GM13976 (cell line): ENCODE measurements at places on chromosomes 5 and 9.

DNA sequence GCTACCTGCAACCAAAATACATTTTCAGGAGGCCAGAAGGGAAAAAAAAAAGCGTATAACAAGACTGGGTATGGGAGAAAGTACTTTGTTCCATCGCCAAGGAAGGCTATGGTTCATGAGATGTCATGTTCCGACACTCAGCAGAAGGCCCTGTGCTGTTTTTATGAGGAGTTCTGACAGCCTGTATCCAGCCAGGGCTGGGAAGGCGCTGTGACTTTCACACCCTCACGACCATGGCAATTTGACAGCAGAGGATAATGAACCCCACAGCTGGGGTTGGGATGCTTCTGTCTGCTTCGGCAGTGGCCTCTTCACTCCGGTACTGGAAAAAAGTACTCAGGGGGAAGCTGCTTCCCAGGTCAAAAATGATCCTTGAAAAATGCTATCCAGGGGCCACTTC lies 154.4 kb downstream of the PRELID2 start:
- DNase-seq: no peak

- no peak for DNase-seq
Observed at GRCh38 chr5:33690374-33691135, 201.2 kb downstream of the ADAMTS12 start.

DNA sequence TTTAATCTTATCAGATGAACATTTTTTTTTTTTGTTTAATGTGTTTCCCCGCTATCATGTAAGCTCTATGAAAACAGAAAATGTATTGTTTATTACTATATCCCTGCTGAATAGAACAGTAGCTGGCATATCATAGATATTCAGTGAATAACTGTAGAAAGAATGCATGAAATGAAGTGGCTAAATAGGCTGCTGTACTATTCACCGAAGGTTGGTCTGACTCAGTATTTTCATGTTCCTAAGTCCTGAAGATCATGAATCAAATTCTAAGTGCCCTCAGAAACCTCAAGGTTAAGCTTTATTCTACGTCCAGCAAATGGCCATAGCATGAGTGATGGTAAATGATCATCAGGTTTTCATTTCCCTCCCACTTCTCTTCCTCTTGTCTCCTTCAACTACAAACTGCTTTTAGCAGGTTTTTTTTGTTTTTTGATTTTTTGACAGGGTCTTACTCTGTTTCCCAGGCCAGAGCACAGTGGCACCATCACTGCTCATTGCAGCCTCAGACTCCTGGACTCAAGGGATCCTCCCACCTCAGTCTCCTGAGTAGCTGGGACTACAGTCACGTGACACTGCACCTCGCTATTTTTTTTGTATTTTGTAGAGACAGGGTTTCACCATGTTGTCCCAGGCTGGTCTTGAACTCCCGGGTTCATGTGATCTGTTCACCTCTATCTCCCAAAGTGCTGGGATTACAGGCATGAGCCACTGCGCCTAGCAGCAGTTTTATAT lies 19.1 kb upstream of the ZFAND5 start:
- no peak for DNase-seq

DNA sequence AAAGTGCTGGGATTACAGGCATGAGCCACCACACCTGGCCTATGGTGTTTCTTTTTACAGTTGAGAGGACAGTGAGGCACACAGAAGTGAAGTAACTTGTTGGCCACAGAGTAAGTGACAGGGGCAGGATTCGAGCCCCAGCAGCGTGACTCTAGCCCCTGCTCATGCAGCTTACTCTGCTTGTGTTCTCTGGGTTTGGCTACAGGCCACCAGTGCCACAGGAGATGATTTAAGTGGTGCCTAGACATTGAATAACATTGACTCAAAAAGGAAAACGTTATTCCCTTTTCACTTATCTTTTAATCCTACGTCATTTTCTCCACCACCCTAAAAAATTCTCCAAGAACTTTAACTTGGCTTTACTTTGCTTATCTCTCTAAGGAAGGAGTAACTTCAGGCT lies 61.4 kb downstream of the SNX24 start:
- DNase-seq: no peak

- peak; percentile 80 for DNase-seq
Observed at GRCh38 chr5:140042643-140043507, at the start of gene NRG2. Gene NRG2, minus strand, starts transcription at chr5:140043299.

GRCh38 chr9:70567511-70567910 lies 153.1 kb upstream of the KLF9 start:
- DNase-seq: no peak

DNA sequence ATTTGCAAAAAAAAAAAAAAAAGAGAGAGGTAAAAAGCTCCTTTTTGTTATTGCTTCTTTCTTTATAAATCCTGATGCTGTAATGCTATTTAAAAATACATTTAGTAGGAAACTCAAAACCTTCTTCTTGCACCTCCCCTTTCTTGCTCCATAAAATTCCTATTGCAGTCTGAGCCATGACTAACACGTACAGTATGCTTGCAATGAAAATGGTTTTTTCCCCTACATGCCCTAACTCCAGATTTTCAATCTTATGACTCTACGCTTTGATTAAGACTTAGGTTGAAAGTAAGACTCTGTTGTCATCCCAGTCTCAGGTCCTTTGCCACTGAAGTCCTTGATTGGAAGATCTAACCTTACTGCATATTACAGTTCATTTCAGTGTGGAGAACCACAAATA lies 23.9 kb downstream of the FGF10 start:
- no peak for DNase-seq

DNA sequence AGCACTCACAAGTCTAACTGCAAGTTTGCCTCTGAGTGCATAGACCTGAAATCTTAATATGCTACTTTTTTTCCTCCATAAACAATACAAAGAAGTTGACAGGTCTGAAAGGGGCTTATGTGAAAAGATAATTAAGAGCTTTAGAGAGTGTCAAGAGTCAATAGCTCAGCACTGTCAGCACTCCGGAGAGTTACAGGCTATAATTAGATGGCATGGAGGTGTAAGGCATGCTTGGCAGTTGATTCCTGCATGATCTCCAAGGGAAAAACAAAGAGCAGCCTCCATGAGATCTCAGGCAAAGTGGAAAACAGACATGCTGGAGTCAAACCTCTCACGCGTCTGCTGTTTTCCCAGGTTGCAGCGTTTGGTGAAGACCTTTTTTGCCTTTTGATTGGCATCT lies 468.7 kb downstream of the TLE4 start:
- no peak for DNase-seq

DNA sequence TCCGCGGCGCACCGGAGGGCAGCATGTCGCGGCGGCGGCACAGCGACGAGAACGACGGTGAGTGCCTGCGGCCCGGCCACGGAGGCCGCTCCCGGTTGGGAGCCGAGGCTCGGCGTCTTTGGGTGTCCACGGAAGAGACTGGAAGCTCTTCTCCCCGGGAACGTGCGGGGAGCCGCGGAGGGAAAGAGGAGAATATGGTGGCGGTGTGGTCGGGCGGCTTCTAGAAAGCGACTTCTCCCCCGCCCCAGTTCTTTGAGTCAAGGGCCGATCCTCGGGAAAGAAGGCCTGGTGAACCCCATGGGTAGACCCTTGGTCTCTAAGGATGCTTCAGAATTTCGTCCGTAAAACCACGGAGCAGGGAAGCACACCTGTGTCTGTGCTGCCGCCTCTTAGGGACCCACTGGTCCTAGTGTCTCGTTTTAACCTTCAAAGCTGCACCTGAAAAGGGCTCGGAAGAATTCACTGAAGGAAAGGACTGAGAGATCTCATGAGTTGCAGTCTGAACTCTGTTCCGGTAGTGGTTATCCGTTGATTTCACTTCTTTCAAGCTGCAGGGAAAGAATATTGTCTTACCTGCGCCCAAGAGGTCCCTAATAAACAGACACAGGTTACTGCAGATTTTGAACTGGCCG lies 354 bp downstream of the NCBP1 start:
- DNase-seq: no peak

DNA sequence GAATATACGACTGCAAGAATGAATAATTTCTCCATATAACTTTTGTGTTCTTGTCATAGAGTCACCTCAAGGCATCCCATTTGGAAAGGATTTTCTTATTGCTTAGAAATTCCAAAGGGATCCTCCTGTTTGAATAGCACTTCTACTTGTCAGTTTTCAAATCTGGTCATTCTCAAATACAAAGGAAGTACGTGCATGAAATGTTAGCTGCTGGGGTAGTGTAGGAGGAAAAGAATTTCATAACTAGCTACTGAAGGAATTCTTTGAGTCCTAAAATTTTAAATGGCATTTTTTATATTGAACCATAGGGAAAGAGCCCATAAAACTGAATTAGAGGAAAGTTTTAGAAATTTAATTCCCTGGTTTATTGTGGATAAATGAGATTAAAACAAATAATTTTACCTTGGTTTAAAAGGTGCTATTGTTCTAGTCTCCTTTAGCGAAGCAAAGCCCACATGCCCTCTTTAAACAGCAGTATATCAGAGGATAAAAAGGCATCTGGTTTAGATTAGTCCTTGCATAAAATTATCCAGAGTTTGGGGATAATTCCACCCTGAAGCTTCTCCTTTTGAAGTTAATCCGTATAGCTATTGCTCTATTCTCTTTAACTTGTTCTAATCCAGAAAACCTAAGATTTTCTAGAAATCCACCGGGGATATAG lies 2.0 kb upstream of the MPDZ start:
- DNase-seq: no peak

DNA sequence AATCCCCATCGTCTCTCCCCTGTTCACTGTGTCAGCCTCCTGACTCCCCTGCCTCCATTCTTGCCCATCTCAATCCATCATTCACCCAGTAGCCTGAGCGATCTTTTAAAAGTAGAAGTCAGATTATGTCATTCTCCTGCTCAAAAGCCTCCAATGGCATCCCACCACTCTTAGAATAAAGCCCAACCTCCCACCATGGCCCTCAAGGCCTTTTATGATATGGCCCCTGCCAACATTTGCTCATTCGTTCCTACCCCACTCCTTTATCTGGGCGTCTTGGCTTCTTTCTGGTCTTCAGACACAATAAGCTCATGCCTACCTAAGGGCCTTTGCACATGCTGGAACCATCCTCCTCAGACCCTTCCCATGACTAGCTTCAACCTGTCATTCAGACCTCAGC lies 35.5 kb upstream of the KCNMB1 start:
- no peak for DNase-seq

- DNase-seq: no peak
Observed at GRCh38 chr5:177467436-177467835, 6.0 kb downstream of the DBN1 start.

GRCh38 chr5:96284727-96285389 lies 148.2 kb downstream of the PCSK1 start:
- no peak for DNase-seq

DNA sequence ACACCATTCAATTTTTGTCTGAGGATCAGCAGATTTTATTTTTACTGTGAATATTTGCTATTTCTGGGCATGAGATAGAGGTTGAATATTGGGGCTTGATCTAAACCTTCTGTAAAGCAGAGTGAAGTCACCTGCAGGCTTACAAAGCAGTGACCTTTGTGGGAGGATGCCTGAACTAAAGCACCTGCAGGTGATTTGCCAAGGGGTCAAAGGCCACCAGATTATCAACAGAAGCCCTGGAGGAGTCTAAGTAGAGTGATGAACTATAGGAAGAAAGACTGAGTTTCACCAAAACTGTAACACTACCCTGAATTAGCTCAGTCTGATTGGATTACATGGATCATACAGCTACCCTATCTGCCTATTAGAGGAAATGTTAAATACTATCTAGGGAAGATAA lies 144.3 kb upstream of the PRLR start:
- DNase-seq: no peak

DNA sequence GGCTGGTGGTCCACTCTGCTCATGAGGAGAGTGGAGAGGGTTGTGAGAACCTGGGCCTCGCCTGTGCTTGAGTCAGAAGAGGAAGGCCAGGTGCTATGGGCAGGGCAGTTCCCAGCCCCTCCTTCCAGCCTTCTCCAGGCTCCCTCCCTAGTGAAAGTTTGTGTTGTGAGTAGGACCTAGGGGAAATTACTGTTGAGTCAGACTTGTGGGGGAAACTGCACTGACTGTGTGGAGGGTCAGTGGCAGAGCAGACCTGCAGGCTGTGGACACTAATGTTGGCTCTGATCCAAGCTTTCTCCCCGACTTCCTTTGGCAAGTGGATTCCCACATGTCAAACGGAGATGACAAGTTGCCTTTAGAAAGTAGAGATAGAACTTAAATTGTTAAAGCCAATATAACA lies 102.6 kb downstream of the ARHGAP26 start:
- no peak for DNase-seq

DNA sequence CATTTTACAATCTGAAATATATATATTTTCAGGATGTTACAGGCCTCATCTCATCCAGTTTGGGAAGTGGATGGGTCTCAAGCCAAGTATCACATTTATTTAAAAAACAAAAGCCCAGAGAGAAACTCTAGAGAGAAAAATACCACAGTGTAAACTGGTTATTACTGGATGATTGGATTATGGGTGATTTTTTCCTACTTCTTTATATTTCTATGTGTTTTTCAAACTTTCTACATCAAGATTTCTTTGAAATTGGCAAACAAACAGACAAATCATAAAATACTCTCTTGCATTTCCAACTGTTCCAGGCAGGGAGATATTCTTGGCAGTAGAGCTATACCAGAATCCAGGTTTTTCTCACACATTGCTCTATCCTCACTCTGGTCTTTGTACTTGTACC lies 116.0 kb upstream of the SMIM23 start:
- no peak for DNase-seq

DNA sequence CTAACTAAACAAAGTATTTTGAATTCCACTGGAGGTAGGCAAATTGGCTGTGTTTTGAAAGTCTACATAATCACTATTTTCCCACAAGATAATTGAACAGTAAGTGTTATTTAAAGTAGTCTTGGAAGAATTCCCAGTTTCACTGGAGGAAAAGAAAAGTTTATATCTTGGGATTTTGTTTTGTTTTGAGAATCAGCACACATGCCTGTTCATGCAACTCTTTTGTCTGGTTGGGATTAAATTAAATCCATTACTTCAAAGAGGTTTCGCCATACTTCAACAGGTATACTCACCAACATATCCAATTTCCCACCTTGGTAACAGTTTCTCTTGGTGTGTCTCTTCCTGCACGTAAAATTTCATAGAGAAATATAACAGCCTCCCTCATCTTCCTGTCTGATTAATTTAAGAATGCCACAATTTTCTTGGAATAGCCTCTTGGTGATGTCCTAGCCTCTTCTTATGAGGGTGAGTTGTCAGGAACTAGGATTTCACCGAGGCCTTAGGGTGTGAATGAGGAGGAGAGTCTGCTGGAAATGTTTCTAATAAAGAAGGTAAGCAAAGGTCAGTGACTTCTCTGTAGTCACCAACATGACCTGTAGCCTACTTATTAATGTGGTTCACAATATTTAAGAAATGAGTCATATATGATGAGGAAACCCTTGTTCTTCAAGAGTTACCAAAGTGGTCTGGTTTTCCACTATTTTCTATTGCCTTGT lies 48.1 kb downstream of the ITGA2 start:
- DNase-seq: no peak

DNA sequence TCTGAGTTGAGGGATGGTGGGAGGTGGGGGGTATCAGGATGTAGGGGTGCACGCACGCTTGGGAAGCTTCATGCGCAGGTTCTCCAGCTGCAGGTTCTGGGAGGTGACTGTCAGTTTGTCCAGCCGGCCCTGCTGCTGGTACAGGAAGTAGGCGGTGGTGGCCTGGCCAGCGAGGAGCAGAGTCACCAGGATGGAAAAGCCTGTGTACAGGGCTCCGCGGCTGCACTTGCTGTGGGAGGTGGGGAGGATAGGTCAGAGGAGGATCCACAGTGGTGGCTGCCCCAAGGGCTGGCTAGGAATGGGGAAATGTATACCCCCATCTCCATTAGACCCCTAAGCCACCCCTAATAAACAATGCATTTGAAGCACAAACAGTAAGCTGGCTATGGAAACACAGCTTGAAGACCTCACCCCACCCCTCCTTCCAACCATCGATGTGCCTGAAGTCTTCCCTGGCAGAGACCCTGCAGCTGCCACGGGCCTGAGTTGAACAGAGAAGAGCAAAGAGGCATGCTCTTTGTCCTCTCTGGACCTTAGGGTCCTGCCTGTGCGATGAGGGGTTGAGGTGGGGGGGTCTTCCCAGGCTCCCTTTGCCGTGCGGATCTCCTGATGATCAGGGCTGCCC lies 5.5 kb downstream of the CD74 start:
- no peak for DNase-seq
